A549 (cell line): ENCODE measurements at places on chromosomes 3 and 15.

- no peak for DNase-seq
Measured at GRCh38 chr3:9074079-9074478, 110.8 kb upstream of the RAD18 start.

DNA sequence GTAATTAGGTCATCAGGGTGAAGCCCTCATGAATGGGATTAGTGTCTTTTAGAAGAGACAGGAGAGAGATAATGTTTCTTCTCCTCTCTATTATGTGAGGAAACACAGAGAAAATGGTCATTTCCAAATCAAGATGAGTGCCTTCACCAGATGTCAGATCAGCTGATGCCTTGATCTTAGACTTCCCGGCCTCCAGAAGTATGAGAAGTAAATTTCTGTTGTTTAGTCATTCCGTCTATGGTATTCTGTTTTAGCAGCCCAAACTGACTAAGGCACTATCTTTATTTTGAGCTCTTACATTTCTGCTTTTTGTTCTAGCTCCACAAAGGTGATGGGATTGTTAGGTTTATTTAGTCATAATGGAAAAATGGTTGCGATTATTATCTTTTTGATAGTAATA is 273.2 kb upstream of the GADL1 start:
- DNase-seq, result no peak

- no peak for DNase-seq
Measured at GRCh38 chr3:48119505-48120193, 68.6 kb downstream of the CDC25A start.

- DNase-seq, result no peak
Measured at GRCh38 chr3:88078932-88079331, 19.9 kb downstream of the ZNF654 start.

GRCh38 chr15:92020804-92021203 is 167.3 kb downstream of the SLCO3A1 start:
- DNase-seq, result no peak

DNA sequence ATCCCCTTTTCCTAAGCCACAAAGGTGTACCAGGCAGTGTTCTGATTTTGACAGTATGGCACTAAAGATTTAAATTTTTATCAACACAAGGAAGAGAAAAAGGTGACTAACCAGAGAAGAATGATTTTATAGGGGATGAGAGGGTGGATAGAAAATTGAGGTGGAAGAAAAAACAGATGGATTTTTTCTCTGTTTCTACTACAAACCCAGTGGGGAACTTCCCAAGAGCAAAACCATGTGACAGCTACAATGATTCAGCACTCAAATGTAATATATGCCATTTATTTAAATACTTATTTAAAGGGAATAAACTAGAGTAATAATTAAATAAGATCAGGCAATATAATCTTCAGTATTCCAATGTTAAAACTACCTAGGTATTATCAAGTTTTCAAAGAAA is 11.1 kb downstream of the DCUN1D1 start:
- DNase-seq, result no peak

DNA sequence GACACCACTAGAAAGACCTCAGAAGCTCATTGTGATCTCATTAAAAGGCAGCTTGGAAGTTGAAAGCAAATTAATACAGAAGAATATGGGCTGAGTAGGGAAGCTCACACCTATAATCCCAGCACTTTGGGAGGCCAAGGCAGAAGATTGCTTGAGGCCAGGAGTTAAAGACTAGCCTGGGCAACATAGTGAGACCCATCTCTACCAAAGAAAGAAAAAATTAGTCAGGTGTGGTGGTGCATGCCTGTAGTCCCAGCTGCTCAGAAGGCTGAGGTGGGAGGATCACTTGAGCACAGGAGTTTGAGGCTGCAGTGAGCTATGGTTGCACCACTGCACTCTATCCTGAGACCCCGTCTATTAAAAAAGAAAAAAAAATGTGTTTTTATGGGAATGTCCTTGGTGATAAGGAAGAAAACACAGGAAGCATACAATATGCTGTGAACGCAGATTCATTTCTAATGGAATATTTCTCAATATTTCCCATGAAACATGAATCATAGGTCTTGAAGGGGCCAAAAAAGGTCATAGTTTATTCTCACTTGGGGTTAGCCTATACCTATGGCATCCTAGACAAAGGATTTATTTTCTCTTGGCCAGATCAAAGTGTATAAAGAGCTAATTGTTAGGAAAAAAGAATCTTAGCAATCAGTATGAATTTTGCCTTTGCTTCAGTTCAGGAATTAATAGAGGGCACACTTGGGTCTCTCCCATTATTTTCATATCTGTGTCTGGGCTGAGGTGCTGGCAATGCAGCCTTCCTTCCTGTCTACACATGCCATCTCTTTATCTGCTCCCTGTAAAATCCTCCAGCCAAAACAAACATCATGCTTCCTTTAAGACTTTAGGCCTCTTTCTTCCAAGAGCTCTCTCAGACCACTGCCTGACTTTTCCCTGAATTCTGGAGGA is 98.2 kb downstream of the FNDC3B start:
- no peak for DNase-seq
